ENCODE measurements at places on chromosomes 2 and 18. TPM values are rescaled to one million over a fixed set of nuclear protein-coding genes. Genes with fewer than 3 reads are reported as not detected.

Gene FIGLA
- not detected for total RNA-seq

Gene POU3F3
- not detected for total RNA-seq

Gene LRATD1
- under 0.01 TPM for total RNA-seq

Gene TCF7L1
- not detected for total RNA-seq

Gene GLI2
- under 0.01 TPM for total RNA-seq

Gene INHBB
- total RNA-seq = under 0.01 TPM

Gene LMAN2L
- 19.7 TPM for total RNA-seq

Gene PAX3
- not detected for total RNA-seq

Gene RNU2-63P
- under 0.01 TPM for total RNA-seq

Gene C18orf32
- 4.3 TPM for total RNA-seq

Gene HTR2B
- not detected for total RNA-seq

Gene ANKRD53
- total RNA-seq = 1.9 TPM

Gene CNTNAP5
- total RNA-seq = 0.27 TPM

Gene CENPA
- 0.81 TPM for total RNA-seq

Gene PKDCC
- 0.27 TPM for total RNA-seq

Gene CHRNG
- total RNA-seq = not detected

Gene RAB6D
- not detected for total RNA-seq

Gene SPDYA
- total RNA-seq = 0.27 TPM

Gene ARHGAP15
- total RNA-seq = 77.3 TPM

Gene LRRFIP1
- total RNA-seq = 65.2 TPM

Gene DNAH7
- total RNA-seq = under 0.01 TPM

Gene KYNU
- 0.54 TPM for total RNA-seq

Gene MC2R
- total RNA-seq = not detected

Gene REG3G
- total RNA-seq = not detected

Gene GKN2
- not detected for total RNA-seq

Gene FIGN
- under 0.01 TPM for total RNA-seq

Gene NPHP1
- 1.1 TPM for total RNA-seq

Gene TTL
- total RNA-seq = 15.1 TPM

Gene GPAT2
- 11.8 TPM for total RNA-seq

Gene EFEMP1
- 0.27 TPM for total RNA-seq

Gene BUB1
- 6.2 TPM for total RNA-seq

Gene MDH1B
- total RNA-seq = 1.3 TPM

Gene PLA2R1
- 2.4 TPM for total RNA-seq

Gene ANTXR1
- total RNA-seq = under 0.01 TPM

Gene AQP12A
- total RNA-seq = not detected

Gene TANC1
- 7.3 TPM for total RNA-seq

Gene SERPINB12
- total RNA-seq = not detected

Gene DUSP11
- 18.6 TPM for total RNA-seq

Gene ACOXL
- total RNA-seq = under 0.01 TPM

Gene RIT2
- not detected for total RNA-seq

Gene TAF1B
- total RNA-seq = 4.8 TPM

Gene TGFA
- total RNA-seq = 0.27 TPM

Gene MATN3
- total RNA-seq = not detected

Gene PCARE
- total RNA-seq = under 0.01 TPM

Gene PGAP1
- total RNA-seq = 3.2 TPM

Gene GEN1
- 4.0 TPM for total RNA-seq

Gene LINC00305
- not detected for total RNA-seq

Gene MAL
- 0.54 TPM for total RNA-seq

Gene PJVK
- 0.81 TPM for total RNA-seq

Gene WIPF1
- 26.7 TPM for total RNA-seq
